ENCODE measurements at places on chromosomes 16 and 17.
A peak's percentile ranks its signal among the peaks of the same experiment; 100 is the strongest.

DNA sequence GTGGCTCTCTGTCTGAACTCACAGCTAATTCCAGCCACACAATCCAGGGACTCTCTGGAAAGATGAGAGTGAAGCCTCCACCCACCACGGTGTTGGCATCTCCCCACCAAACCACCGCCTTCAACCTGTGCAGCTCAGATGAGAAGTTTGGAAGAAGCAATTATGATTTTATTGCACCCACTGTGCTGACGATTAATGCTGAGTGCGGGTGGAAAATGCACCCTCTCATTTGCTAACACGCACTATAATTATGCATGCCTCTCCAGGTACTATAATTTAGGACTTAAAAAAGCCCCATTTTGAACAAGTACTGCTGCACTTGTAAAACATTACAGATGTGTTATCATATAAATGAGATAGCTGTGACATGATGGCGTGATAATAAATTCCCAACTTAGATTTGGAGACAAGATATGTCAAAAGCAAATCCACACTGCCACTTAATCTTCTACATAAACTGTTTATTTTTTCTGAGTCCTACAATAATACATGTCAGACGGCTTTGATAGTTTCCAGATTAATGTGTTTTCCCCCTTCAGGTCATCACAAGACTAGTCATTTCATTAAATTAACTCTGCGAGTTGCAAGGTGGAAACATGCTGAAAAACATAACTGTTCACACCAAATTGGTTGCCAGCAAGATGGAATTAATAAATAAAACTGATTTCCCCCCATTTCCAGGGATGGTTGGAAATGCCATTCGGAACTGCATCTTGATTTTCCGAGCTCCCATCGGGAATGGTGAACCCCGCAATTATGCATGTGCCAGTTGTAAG lies 466.5 kb upstream of the MAF start:
- DNase-seq: no peak

DNA sequence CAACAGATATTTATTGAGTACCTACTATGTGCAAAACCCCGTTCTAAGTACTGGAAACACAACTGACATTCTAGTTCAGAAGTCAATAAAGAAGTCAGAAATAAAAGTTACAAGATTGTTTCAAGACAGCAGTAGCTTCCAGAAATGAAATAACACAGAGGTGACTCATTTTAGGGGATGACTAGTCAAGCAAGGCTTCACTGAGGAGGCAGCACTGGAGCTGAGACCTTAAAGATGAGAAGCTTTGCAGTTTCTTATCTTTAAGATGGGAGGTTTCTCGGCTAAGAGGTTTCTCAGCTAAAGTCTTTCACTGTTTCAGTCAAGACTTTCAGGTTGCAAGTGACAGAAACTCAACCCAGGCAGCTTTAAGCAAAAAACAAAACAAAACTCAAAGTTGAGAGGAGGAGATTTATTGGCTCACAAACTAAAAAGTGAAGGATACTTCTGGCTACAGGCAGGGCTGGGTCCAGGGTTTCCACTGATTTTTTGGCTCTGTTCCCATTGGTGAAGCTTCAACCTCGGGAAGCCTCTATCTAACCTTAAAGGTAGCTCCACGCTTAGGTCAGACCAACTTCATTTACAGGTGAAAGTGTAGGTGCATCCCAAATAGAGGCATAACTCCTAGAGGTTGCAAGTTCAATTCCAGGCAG lies 7.4 kb upstream of the MMP2 start:
- peak; percentile 73 for DNase-seq

- no peak for DNase-seq
Observed at GRCh38 chr16:68263559-68264127, 683 bp upstream of the SLC7A6 start.

DNA sequence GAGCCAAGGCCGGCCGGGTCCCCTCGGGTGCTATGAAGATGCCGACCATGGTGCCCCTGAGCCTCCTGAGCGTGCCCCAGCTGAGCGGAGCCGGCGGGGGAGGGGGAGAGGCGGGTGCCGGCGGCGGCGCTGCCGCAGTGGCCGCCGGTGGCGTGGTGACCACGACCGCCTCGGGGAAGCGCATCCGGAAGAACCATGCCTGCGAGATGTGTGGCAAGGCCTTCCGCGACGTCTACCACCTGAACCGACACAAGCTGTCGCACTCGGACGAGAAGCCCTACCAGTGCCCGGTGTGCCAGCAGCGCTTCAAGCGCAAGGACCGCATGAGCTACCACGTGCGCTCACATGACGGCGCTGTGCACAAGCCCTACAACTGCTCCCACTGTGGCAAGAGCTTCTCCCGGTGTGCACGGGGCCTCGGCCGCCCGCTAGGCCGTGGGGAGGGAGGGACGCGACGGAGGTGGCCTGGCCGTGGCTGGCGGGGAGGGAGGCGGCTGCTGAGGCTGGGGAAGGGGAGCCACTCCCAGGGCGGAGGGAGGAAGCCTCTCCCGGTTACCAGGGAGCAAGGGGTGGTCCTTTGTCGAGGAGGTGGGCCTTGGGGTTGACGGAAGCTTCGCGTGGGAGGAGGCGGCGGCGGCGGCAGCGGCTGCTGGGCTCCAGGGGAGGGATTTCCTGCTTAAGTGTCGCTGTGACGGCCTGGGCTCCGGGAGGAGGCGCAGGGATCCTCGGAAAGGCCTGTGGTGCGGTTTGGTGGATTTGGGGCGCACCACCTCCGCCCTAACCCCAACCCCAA lies 1.3 kb downstream of the MAZ start:
- DNase-seq: peak; percentile 67

GRCh38 chr16:27332105-27332504 lies 18.3 kb downstream of the IL4R start:
- no peak for DNase-seq

DNA sequence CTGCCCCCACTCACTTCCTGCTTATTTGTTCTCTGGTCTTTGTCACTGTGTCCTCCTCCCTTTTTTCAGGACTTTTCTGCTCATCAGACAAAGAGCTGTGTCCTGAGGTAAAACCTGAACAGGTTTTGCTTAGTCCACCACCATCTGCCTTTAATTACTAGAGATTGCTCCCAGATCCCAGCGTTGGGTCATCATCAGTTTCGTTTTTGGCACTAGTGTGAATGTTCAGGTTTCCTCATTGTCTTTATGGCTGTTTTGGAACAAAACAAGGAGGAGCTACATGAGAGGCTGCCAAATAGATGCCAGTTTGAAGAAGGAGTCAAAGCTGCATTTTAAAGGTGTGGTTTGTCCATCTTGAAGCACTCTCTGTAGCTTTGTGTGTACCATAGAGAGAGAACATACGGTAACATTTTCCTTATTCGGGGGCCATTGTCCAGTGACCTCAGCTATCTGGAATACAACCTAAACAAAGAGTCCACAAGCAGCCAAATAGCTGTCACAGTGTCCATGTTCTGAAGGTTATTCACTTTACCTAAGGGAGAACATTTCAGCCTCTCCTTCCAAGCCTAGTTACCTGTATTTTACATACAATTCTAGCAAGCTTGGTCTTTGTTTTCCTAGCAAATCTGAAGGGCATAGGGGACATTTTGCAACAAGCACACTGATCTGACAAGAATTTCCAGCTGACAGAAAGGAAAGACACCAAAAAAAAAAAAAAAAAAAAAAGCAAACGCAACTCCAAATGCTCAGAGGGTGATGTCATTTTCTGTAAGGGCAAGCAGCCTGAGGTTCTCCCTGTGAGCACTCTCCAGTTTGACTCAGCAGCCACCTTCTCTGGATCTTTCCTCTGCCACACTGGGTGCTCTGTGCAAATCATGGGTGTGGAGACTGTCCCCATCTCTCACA lies 196.1 kb downstream of the NTN1 start:
- DNase-seq: no peak
